Peyer's patch (tissue), 4 donors: ENCODE measurements at places on chromosomes 13 and 19. TPM values are rescaled to one million over a fixed set of nuclear protein-coding genes. Genes with fewer than 3 reads are reported as not detected.
A peak's percentile ranks its signal among the peaks of the same experiment; 100 is the strongest.

- H3K27me3 ChIP-seq, result no peaks in the 10 kb centered on the region
- no peak overlapping the region for H3K27ac ChIP-seq
- no peak for DNase-seq
- no peaks in the 10 kb centered on the region for H3K36me3 ChIP-seq
- H3K4me1 ChIP-seq, result no peaks in the 10 kb centered on the region
Observed at GRCh38 chr13:51687947-51688714, 103.9 kb downstream of the WDFY2 start.

DNA sequence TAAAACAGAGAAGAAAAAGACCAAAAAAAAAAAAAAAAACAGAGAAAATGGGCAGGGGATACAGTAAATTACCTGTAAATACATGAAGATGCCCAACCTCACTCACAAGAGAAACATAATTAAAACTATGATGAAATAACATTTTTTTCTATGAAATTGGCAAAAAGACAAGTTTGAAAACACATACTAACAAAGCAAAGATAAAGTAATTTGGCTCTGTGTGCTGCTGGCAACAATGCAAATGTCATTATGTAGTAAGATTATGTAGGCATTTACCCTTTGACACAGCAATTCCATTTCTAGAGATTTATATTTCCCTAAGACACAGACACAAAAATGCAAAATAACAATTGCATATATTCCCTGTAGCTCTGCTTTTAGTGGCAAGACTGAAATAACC lies 20.2 kb downstream of the ZC3H13 start:
- H3K27me3 ChIP-seq, result no peaks in the 10 kb centered on the region
- H3K27ac ChIP-seq, result no peak overlapping the region
- no peak overlapping the region for H3K4me3 ChIP-seq
- no peak for DNase-seq

Gene TMEM238
- total RNA-seq, result 72.8 TPM

GRCh38 chr19:14674764-14675163 lies at the start of gene ADGRE3:
Gene ADGRE3, minus strand, starts transcription at chr19:14674844. Its CDS starts 74 bp downstream, at chr19:14674770.
- H3K4me3 ChIP-seq, result no peak within 1 kb of the TSS
- H3K36me3 ChIP-seq, result no peaks in the 10 kb centered on the region
- H3K4me1 ChIP-seq, result no peaks in the 10 kb centered on the region
- H3K27ac ChIP-seq, result no peak within 1 kb of the TSS

GRCh38 chr13:112106478-112107141 lies 39.7 kb downstream of the SOX1 start:
- no peak overlapping the region for H3K4me3 ChIP-seq
- no peaks in the 10 kb centered on the region for H3K27me3 ChIP-seq
- H3K36me3 ChIP-seq, result no peaks in the 10 kb centered on the region
- no peak for DNase-seq
- no peak overlapping the region for H3K27ac ChIP-seq
- H3K4me1 ChIP-seq, result peaks cover 14% of the 10 kb centered on the region

DNA sequence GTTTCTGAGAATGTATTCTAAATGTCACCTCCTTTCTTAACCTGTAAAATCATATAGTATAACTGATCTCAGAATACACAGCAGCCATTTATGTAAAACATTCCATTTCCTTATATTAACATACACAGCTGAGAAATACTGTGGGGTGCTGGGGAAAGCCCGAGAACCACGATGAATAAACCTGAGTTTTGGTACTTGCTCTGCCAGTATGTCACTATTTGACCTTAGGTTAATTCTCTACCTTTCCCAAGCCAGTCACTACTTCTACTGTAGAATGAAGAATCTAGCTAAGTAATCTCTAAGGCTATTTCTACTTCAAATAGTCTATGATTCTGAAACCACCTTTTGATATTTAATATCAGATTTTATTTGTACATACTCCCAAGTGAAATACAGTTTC lies 173.7 kb downstream of the TBC1D4 start:
- H3K27ac ChIP-seq, result no peak overlapping the region
- H3K27me3 ChIP-seq, result no peaks in the 10 kb centered on the region
- H3K4me1 ChIP-seq, result no peaks in the 10 kb centered on the region
- no peaks in the 10 kb centered on the region for H3K36me3 ChIP-seq
- no peak overlapping the region for H3K4me3 ChIP-seq

- no peak overlapping the region for H3K27ac ChIP-seq
- H3K36me3 ChIP-seq, result no peaks in the 10 kb centered on the region
- H3K4me1 ChIP-seq, result no peaks in the 10 kb centered on the region
- H3K4me3 ChIP-seq, result no peak overlapping the region
- DNase-seq, result no peak
Observed at GRCh38 chr13:39185326-39185725, 147.1 kb downstream of the NHLRC3 start.

Gene ZNF610
- total RNA-seq, result 0.85 TPM

Gene IL17D
- 3.9 TPM for total RNA-seq

DNA sequence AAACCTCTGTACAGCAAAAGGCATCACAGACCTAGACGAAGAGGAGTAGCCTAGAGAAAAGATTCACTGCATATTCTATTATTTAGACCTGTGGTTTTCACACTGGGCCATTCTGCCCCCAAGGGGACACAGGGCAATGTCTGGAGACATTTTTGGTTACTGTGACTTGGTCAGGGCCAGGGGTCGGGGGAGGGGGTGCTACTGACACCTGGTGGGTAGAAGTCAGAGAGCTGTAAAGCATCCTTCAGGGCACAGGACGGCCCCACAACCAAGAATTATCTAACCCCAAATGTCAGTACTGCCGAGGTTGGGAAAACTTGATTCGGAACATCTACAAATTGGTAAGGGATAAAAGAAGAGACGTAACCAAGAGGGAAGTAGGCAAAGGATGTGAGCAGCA lies 11.3 kb downstream of the ELAVL1 start:
- no peaks in the 10 kb centered on the region for H3K36me3 ChIP-seq
- H3K4me3 ChIP-seq, result no peak overlapping the region
- no peak for DNase-seq

- no peak for DNase-seq
- no peaks in the 10 kb centered on the region for H3K27me3 ChIP-seq
- H3K36me3 ChIP-seq, result no peaks in the 10 kb centered on the region
- no peaks in the 10 kb centered on the region for H3K4me1 ChIP-seq
- no peak overlapping the region for H3K4me3 ChIP-seq
Observed at GRCh38 chr19:37997911-37998344, 90.9 kb downstream of the SIPA1L3 start.

DNA sequence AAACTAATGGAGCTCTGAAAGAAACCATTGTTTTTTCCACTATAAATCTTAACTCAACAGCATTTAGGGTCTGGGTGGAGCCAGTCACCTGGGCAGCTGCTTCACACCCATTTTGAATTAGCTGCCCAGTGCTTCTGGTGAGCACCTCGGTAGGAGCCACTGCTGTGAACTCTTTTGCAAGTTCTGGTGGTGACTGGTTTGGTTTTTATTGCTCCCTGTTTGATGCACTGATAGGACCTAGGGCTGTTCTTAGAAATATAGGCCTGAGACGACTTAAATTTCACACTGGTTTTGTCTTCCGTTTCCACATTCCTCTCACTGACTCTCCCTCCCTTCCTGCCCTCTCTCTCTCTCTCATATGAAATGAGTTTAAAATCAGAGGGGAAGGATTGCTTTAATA lies 103.9 kb downstream of the GGACT start:
- no peaks in the 10 kb centered on the region for H3K27me3 ChIP-seq
- no peak for DNase-seq
- no peaks in the 10 kb centered on the region for H3K36me3 ChIP-seq
- no peak overlapping the region for H3K4me3 ChIP-seq

GRCh38 chr19:35114353-35115176 lies 1.1 kb upstream of the FXYD3 start:
- no peaks in the 10 kb centered on the region for H3K27me3 ChIP-seq
- H3K36me3 ChIP-seq, result peaks cover 10% of the 10 kb centered on the region
- H3K27ac ChIP-seq, result peak overlapping the region; percentile 79
- peak overlapping the region; percentile 56 for H3K4me3 ChIP-seq
- peak; percentile 85 for DNase-seq

GRCh38 chr19:6534451-6535093 lies 3.7 kb downstream of the TNFSF9 start:
- DNase-seq, result no peak
- no peaks in the 10 kb centered on the region for H3K4me1 ChIP-seq
- H3K36me3 ChIP-seq, result no peaks in the 10 kb centered on the region
- no peak overlapping the region for H3K4me3 ChIP-seq
- H3K27ac ChIP-seq, result no peak overlapping the region
- no peaks in the 10 kb centered on the region for H3K27me3 ChIP-seq

DNA sequence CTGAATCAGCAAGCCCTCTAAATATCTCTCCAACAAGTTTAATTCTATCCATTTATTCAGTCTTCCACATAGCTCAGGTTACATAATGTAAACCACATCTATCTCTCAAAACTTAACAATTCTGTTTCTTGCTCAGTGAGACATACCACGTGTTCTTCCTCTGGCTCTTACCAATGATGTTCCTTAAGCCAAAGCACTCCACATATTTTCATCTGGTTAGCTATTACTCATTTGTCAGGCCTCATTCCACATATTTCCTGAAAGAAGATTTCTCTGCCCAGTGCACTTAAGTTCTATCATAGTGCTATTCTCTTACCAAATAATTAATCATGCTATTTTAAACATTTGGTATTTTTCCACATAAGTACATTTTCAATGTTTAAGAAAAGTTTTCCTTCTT lies 403.3 kb upstream of the ATXN8OS start:
- H3K27ac ChIP-seq, result no peak overlapping the region
- no peaks in the 10 kb centered on the region for H3K36me3 ChIP-seq
- H3K4me1 ChIP-seq, result no peaks in the 10 kb centered on the region
- no peaks in the 10 kb centered on the region for H3K27me3 ChIP-seq
- H3K4me3 ChIP-seq, result no peak overlapping the region
